Spinal cord (tissue), 10 donors: ENCODE measurements at places on chromosomes 4 and X. TPM values are rescaled to one million over a fixed set of nuclear protein-coding genes. Genes with fewer than 3 reads are reported as not detected.

Gene USP26
- not detected for polyA plus RNA-seq

DNA sequence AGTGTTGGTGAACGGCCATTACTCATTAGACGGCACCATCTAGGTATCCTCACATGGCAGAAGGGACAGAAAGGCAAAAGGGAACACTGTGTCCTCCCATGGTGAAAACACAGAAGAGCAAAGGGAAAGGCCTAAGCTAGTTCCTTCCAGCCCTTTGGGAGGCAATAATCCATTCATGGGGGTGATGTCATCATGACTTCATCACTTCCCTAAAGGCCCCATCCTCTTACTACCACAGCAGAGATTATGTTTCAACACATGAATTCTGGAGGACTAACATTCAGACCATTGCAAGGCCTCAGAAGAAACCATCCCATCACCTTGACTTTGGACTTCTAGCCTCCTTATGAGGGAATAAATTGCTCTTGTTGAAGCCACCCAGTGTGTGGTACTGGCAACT lies 238.2 kb downstream of the MGST2 start:
- no peak for DNase-seq

Gene WNK3
- 12.1 TPM for polyA plus RNA-seq

Gene C4orf54
- polyA plus RNA-seq = not detected

Gene OFD1
- polyA plus RNA-seq = 29.8 TPM

DNA sequence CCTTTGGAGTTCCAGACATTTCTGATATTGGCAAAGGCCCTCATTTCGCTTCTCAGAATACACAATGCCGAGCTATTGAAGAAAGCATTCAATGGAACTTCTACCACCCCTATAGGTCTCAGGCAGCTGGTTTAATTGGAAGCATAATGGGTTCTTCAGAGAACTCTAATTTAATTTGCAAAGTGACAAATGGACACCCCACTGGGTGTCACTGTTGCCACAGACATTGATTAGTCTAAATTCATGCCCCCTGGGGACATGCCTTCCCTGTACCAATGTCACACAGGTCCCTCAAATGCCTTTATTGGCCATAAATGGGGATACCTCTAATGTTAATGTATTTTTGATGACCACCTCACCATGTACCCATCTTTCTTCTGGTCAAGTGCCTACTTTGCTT lies 22.9 kb upstream of the TMEM255A start:
- DNase-seq = no peak

Gene MUC7
- not detected for polyA plus RNA-seq

Gene PAGE2
- not detected for polyA plus RNA-seq

Gene SSX3
- polyA plus RNA-seq = not detected

DNA sequence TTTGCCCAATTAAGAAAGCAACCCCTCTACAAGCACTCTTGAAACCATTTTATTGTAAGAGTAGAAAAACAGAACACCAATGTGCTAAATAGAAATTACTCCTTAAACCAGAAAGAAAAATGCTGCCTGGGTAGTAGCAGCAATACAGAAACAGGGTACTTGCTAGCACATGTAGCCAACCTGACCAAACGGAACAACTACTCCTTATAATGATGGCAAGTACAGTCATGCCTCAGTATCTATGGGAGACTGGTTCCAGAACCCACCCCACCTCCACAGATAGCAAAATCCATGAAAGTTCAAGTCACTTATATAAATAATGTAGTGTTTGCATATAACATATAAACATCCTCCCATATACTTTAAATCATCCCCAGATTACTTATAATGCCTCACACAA lies 168.8 kb downstream of the ATRX start:
- no peak for DNase-seq

GRCh38 chrX:21683941-21684340 lies 25.8 kb upstream of the KLHL34 start:
- no peak for DNase-seq

Gene ZAR1
- not detected for polyA plus RNA-seq

- DNase-seq = no peak
These were observed 523.0 kb downstream of the ANKRD50 start for GRCh38 chr4:124189545-124189944.
